ENCODE measurements at places on chromosomes 16 and 17.
A peak's percentile ranks its signal among the peaks of the same experiment; 100 is the strongest.

DNA sequence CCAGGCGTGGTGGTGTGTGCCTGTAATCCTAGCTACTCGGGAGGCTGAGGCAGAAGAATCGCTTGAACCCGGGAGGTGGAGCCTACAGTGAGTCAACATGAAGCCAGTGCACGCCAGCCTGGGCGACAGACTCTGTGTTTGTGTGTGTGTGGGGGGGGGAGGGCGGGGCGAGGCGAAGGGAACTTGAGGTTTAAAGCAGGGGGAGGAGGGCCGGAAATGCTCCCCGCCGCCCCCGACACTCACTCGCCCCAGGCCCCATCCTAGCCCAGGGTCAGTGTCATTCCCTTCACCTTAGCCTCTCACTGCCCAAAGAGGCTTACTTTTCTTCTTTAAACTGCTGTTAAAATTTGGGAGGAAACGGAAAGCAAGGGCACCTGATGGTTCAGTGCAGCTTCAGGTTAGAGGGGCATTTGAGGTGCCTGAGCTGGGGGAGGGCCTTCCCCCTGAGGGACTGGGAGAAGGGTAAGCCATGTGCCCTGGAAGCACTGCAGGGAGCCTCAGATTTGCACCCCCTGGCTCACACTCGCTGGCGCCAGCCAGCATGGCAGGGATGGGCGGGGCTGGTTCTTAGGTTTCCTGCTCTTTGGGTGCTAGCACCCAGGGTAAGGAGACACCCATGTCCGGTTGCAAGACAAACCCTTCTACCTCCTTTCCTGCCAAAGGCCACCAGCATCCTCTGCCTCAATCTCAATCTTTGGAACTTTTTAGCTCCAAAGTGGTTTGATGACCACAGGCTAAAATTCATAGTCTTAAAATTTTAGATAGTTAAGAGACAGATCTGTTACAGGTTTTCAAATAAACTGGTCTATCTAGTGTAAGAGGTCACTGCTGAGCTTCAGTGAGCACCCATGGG lies 2.2 kb upstream of the LIMD2 start:
- DNase-seq = peak; percentile 93

DNA sequence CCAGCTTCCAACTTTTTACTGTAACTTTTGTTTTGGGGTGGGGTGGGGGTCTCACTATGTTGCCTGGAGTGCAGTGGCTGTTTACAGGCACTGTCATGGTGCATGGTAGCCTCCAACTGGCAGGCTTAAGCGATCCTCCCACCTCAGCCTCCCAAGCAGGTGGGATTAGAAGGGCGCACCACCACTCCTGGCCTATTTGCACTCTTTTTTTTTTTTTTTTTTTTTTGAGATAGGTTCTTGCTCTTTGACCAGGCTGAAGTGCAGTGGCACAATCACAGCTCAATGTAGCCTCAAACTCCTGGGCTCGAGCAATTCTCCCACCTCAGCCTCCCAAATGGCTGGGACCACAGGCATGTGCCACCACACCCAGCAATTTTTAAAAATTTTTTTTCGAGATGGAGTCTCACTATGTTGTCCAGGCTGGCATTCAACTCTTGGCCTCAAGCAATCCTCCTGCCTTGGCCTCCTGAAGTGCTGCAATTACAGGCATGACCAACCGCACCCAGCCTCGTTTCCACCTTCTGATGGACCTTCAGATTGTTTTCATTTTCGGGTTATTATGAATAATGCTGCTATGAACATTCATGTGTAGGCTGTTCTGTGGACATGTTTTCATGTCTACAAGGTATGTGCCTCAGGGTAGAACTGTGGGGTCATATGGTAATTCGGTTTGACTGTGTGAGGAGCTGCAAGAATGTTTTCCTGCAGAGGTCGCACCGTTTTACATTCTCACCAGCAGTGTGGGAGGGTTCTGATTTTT lies 10.9 kb downstream of the TRAP1 start:
- DNase-seq = no peak

DNA sequence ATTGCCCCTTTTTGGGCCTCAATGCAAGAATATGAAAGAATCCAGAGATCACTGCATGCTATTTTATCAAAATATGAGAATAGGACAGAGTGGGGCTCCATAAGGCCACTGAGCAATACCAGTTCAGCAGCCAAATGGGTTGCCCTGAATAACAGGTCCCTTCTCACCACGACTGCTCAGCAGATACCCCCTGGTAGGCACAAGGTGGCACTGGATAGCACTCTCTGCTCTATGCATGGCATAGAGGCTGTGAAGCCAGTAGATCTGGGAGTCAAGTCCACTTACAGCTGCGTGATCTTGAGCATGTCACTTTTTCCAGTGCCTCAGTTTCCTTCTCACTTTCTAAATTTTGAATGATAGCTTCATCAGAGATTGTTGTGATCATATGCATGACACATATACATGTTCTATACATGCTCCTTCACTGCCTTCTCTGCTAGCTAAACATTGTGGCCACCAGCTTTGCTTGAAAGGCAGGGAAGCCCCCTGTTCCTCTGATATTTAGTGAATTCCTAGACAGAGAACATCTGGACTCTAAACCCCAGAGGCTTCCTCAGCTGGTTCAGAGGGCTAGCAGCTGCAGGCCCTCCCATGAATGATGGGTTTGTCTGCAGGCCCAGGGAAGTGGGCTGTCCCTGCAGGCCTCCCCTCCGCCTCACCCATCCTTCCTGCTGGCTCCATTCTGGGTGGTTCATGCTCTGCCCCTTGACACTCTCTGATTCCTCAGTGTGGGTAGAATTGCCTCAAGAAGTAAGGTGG lies 84.9 kb upstream of the ASIC2 start:
- DNase-seq = no peak

DNA sequence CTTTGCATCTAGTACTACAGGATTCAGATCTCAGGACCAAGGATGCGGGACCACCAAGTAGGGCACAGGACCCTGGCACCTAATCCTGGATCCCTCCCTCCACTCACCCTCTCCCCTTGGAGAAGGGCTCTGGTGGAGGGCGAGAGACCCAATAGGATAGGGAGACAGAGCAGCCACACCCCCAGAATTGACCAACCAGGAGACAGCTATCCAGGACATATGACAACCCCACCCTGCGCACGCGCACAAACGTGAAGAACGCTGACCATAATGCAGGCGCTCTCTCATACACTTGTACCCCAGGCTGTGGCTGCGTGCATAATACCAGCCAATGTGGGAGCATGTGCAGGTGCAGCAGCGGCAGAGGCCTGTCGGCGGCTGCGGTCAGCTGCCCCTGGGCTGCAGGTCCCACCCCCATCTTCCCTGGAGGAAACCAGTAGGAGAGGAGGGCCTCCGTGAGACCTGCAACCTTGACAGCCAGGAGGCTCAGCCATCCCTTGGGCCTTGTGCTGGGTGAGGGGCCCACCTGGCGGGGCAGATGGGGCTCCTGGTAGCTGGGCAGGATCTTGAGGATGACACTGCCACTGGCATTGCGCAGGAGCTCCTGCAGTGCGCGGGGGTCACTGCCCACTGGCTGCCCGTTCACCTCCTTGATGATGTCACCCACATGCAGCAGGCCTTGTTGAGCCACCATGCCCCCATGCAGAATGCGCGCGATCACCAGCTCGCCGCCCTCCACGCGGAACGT lies 25.4 kb downstream of the MPP2 start:
- no peak for DNase-seq

GRCh38 chr16:86664522-86665318 lies 86.4 kb downstream of the FOXL1 start:
- peak; percentile 9 for DNase-seq

- no peak for DNase-seq
Observed at GRCh38 chr16:85984947-85985451, 86.0 kb downstream of the IRF8 start.

DNA sequence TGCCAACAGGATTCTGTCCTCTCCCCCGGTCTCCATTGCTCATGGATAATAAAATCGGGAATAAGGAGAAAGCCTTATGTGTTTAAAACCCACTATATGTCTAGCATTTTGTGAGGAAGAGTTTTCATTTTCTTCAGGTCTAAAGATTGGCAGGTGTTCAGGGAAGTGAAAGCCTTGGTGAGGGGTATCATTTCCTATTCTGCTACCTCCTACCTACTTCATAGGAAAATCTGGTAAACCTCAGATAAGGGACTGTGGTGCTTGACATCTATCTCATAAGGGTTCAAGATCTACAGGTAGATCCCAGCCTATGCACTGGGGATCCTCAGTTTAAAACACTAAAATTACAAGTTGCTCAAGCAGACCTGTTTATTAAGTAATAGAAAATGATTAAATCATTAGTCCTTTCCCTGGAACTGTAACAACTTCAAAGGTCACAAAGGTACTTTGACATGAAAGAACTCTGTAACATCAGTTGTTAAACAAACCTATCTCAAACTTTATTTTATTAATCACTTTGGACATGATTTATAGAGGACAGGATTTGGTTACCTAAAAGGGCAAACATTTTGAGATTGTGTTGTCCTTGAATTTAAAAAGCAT lies 6.5 kb downstream of the MOSMO start:
- no peak for DNase-seq

DNA sequence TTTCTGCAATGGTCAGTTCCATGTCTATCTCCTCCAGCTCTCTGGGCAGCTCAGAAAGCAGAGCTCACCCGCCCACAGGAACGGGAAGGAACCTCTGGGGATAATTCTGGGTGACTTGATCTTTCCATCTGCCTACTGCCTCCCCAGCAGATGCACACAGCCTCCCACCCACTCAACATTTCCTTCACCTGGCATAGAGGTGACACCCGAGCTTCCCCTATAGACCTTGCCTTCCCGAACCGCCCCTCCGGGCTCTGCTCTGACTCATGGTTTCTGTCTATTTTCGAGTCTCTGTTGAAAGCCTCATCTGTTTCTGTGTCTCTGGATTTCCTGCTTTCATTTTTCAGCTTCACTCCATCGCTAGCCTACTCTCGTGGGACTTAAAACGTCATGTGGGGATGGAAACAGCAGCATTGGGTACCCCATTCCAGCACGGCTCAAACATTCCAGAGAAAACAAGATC lies 11.4 kb downstream of the GGA3 start:
- peak; percentile 81 for DNase-seq

DNA sequence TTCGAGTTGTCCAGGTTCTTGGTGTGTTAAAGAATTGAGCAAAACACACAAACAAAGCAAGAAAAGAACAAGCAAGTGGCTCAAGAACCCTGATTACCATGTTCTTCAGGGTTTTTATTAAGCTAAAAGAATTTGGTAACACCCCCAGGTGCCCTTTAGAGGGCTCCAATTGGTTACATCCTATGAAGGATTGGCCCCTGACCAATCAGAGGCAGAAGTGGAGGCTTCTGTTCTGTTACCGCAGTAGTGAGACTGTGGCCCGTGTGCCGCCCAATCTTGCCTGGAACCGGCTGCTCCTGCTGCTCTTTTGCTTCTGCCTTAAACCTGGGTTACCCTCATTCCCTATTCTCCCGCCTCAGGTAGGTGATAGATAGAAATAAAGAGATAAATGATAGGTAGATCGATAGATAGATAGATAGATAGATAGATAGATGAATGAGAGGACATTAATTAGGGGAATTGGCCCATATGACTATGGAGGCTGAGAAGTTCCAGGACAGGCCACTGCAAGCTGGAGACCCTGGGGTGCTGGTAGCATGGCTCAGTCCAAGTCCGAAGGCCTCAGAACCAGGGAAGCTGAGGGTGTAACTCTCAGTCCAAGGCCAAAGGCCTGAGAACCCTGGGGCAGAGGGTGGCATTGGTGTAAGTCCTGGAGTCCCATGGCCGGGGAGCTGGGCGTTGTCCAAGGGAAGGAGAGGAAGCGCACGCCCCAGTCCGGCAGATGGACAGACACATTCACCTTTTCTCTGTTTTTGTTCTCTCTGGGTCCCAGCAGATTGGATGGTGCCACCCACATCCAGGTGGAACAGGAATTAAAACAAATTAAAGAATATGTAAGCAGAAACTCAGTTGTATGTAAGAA lies 3.5 kb upstream of the CA5A start:
- DNase-seq = no peak
